ENCODE measurements at places on chromosomes 5 and 9.

GRCh38 chr5:102532123-102532522, 33.3 kb upstream of the SLCO6A1 start:
- DNase-seq, result no peak

DNA sequence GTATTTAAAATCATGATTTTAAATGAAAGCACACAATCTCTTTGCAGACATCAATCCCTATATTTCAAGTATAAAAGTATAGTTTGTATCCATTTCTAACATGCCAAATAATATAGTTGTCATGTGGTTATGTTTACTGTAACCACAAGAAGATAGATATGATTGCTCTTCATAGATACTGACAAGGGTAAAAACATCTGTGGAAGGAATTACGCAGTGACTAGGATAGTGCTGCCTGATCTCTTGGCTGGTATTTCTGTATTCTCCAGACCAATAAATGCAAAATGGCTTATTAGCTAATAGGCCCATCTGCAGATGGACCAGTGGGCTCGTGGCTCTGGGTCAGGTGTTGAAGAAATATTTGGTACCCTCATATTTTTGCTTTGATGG, 34.9 kb upstream of the FBN2 start:
- DNase-seq, result no peak

GRCh38 chr9:68750786-68751185, 45.7 kb downstream of the PIP5K1B start:
- no peak for DNase-seq

DNA sequence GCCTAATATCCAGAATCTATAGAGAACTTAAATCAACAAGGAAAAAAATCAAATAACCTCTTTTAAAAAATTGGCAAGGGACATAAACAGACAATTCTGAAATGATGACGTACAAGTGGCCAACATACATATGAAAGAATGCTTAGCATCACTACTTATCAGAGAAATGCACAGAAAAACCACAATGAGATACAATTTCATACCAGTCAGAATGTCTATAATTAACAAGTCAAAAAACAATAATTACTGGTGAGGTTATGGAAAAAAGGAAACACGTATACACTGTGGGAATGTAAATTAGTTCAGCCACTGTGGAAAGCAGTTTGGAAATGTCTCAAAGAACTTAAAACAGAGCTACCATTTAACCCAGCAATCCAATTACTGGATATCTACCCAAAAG, 1192.0 kb downstream of the CDH12 start:
- DNase-seq, result no peak

DNA sequence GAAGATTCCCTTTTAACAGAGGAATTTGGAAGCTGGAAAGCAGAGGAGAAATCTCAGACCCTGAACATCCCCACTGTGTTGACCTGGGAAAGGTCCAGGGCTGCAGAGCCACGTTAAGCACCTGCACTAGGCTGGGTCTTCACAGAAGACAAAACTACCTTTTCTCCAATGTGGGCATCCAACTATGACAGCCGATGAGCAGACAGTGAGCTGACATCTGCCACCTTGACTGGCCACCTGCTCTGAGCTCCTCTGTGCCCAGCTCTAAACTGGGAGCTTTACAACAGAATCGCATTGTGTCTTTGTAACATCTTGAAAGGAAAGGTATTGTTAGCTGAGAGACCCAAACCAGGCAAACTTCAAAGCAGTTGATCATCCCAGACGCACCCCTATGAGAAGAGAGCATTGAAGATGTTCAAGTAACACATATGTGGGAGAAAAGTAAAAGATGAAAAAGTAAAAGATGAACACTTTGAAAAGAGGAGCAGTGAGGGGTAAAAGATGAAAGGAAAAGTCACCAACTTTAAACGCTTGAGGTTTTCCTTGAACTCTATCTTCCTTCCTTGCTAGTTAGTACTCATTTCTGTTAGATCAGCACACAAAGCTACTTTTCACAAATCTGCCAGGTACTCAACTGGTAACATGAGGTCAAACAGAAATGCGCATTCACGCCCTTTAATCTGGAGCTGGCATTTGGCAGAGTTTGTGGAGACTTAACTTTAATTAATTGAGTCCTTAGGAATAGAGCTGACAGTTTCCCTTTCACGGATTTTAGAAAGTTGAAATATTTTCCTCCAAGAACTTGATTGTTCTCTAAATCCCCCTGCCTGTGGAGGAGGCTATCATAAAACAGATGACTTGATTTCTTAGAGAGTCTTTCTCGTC, 53.2 kb upstream of the CTXN3 start:
- no peak for DNase-seq

- no peak for DNase-seq
These were observed 35.8 kb downstream of the ARHGEF28 start for GRCh38 chr5:73661753-73662152.

- DNase-seq, result no peak
These were observed 366.0 kb downstream of the ARRDC3 start for GRCh38 chr5:91016954-91017700.

GRCh38 chr9:115715666-115716065, 437.9 kb upstream of the PAPPA start:
- DNase-seq, result no peak

DNA sequence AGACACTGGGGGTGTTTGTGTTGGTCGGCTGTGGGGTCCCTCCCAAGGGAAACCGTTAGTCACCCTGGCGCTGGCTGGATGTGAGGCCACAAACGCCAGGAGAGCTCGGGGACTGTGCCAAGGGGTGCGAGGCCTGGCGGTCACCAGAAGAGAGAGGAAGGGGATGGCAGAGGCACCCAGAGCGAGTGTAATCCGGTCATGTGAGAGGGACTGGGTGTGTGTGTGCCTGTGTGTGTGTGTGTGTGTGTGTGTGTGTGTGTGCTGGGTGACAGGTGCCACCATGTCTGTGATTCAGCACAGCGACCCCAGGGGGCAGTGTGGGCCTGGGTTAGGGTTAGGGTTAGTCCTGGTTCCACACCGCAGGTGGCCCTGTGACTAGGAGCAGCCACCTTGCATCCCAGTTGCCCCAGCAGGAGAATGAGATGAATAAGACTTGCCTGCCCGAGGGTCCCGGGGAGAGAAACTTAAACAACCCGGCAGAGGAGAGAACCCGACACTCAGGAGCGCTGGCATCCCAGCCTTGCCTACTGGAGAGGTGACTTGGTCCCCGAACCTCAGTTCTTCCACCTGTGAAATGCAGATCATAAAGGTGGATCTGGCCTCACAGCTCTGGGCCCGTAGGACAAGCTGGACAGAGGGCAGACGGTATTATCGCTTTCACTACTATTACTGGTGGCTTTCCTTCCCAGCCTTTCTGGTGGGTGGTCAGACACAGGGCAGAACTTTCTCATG, 1.4 kb upstream of the ADAMTSL2 start:
- DNase-seq, result peak; percentile 64

DNA sequence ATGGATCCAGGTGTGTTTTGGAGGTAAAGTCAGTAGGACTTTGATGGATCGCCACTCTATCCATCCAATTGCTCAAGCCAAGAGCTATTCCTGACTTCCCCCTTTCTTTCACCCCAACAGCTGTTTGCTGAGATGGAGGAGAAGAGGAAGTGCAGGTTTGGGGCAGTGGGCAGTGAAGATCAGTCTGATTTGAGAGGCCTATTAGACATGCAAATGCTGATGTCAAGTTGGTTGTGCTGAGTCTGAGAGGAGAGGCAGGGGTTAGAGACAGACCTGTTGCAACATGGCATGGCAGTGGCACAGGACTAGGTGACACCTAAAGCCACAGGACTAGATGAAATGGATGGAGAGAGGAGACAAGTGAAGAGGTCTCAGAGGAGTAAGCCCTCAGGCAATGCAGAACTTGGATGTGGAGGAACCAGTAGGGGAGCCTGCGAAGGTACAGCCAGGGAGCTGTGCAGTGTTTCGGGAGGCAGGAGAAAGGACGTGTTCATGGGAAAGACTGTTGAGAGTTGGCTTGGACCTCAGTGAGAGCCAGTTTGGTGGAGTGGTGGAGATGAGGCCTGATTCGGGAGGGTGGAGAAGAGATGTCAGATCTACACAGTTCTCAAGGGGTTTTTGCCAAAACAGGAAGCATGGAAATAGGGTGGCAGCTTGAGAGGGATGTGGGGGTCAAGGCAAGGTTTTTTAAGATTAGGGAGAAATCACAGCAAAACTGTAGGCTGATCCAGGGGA, 175.0 kb downstream of the MACROH2A1 start:
- no peak for DNase-seq

GRCh38 chr5:132457371-132458225, 33.0 kb downstream of the IRF1 start:
- no peak for DNase-seq

GRCh38 chr5:135025730-135026644, 8.0 kb downstream of the PITX1 start:
- DNase-seq, result no peak

GRCh38 chr5:88702332-88702731, 180.7 kb downstream of the MEF2C start:
- DNase-seq, result no peak

- no peak for DNase-seq
These were observed 21.0 kb downstream of the TENT4A start for GRCh38 chr5:6734243-6734700.

- DNase-seq, result no peak
These were observed 111.7 kb upstream of the IRX2 start for GRCh38 chr5:2863133-2863532.

DNA sequence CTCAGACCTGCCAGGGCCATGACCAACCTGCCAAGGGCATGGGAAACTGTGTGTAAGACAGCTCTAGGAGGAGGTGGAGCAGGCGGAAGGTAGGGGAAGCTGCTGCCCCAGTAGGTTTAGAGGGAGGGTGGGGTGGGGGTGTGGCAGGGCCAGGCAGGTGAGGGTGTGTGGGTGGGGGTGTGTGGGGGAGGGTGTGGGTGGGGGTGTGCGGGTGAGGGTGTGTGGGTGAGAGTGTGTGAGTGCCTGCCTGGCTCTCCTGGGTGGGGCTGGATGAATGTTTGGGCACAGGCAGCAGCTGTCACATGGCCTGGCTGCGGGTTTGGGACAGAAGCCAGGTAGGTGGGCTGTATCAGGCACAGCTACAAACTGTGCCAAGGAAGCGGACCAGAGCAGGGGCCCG, 8.8 kb upstream of the N4BP3 start:
- no peak for DNase-seq

All from stimulated activated CD4-positive, alpha-beta T cell treated with anti-CD3 and anti-CD28 coated beads, Interleukin-15, amount 100 ng/mL, for 1 hour (primary cell).